Right lung (tissue), 10 donors: ENCODE measurements at places on chromosomes 7 and 10.

- DNase-seq: no peak
Observed at GRCh38 chr10:33556620-33557019, 222.2 kb upstream of the NRP1 start.

- no peak for DNase-seq
Observed at GRCh38 chr10:122590153-122590552, 29.6 kb downstream of the DMBT1 start.

DNA sequence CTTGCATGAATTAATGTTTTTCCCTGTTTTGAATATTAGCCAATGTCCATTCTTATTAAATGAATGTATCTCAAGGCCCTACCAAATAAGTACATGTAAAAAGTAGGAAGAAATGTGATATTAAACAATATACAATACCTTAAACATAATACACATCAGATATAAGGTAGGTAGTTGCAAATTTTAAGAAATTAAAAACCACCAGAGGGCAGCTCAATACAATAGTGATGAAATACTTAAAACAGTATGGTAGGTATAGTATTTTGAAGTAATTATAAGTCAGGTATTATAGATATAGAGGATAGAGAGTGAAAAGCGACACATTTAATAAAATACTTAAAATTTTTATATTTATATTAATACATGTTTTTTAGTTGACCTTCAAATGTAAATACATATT is 43.6 kb upstream of the CDK14 start:
- no peak for DNase-seq

DNA sequence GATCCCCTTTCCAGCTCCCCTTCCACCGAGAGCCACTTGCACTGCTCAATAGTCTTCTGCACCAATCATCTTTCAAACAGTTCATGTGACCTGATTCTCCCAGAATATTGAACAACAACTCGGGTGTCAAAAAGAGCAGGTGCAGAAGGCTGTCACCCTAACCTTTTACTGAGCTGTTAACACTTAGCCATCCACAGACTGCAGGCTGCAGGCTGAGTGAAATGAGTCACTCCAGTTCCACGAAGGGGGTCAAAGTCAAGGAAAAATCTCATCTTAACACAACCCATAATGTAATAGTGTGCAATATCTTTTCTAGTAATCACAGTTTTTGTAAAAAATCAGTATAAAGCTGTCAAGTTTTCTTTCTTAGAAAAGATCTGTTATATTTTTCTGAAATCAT is 63.1 kb downstream of the MTPAP start:
- DNase-seq: no peak

DNA sequence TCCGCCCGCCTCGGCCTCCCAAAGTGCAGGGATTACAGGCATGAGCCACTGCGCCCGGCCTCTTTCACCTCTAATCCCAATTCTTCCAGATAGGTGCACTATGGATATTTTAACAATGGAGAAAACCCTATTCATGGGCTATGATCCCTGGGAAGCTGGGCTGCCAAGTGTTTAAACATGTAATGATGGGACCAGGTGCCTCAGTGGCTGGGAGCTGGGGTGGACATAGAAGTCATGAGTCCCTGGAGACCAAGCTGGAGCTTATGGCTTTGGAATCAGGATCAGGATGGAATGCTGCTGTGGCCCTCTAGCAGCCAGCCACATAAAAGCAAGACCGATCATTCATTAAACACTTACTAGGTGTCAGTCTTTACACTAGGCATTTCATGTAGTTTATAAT is 41.8 kb upstream of the IGFBP3 start:
- DNase-seq: no peak

DNA sequence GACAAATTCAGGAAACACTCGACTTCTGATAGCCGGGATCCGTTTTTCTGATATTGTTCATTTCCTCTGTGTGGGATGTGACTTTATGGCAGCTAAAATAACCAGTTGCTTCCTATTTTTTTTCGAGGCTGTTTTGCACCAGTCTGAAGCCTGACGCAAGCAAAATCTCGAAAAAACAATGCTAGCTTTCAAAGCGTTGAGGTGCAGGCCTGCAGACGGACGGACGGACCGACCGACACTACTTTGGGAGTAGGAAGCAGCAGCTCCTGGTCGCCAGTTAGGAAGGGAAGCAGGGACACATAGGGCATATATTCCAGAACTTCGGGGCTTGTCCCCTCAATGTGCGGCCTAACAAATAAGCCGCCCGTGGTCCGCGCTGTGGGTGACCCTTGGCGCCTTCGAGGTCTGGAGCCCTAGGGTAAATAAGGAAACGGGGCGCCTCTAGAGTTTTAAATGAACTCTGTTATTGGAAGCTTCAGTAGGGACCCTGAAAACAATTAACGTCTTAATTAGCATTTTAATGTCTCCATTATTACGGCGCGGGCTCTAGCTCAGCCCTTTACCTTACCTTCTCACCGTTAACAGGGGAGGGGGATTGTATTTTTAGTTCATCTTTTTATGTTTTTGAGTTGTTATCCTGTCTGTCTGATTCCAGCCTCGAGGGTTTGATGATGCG is 1.3 kb downstream of the HHEX start:
- no peak for DNase-seq
